ENCODE measurements at places on chromosomes 3 and 15. TPM values are rescaled to one million over a fixed set of nuclear protein-coding genes. Genes with fewer than 3 reads are reported as not detected.
A peak's percentile ranks its signal among the peaks of the same experiment; 100 is the strongest.

DNA sequence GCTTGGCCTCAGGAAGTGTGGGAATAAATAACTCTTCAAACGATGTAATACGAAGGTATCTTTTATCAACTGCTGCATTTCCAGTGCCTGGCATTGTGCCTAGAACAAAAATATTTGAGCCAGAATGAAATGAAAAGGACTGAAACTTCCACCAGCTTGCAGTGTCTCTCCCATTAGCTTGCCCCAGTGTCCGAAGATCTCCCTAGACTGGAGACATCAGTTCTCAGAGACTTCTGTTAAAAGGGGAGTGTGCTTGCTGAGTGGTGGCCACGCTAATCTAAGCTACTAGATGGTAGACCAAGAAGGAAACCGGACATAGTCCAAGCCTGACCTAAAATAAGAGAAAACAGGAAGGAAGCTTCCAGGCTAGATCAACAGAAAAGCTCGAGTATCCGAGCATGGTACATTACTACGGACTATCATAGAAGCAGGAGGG lies 28.6 kb downstream of the KCNAB1 start:
- DNase-seq, result peak; percentile 82

DNA sequence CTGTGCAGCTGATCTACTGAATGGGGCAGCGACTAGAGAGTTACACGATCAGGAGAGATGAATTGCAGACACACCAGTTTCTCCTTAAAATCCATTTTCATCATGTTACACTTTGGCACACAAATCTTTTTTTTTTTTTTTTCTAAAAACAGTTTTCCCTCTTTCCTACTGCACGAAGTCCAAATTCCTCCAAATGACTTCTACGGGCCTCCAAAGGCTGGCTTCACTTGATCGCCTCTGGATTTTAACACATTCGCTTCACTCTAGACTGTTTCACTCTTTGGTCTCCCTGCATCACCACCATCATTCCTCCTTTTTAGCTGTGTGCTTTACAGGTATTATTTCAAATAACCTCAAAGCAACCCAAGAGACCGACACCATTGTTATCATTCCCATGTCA lies 268.6 kb downstream of the RORA start:
- no peak for DNase-seq

DNA sequence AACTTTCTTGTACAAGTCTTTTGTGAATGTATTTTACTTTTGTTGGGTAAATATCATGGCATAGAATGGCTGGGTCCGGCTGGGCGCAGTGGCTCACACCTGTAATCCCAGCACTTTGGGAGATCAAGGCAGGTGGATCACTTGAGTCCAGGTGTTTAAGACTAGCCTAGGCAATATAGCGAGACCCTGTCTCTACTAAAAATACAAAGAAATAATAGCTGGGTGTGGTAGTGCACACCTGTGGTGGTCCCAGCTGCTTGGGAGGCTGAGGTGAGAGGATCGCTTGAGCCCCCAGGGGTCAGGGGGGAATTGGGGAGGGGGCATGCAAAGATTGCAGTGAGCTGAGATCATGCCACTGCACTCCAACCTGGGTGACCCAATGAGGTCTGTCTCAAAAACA lies 52.9 kb downstream of the ANP32A start:
- no peak for DNase-seq

Gene LRRN1
- not detected for polyA plus RNA-seq

Gene MEX3B
- 13.3 TPM for polyA plus RNA-seq

- no peak for DNase-seq
Measured at GRCh38 chr3:155242342-155242741, 51.1 kb downstream of the STRIT1 start.

- peak; percentile 78 for DNase-seq
Measured at GRCh38 chr15:95684126-95684525, 646.4 kb upstream of the NR2F2 start.

Gene FOXL2
- not detected for polyA plus RNA-seq

Gene RBP2
- polyA plus RNA-seq, result not detected

Data from endothelial cell of umbilical vein (primary cell).